Pericardium fibroblast (primary cell): ENCODE measurements at places on chromosomes 7 and 10. TPM values are rescaled to one million over a fixed set of nuclear protein-coding genes. Genes with fewer than 3 reads are reported as not detected.

Gene IMMP2L
- total RNA-seq, result 4.9 and 33.0 TPM in 2 replicates

Gene OR6B1
- total RNA-seq, result not detected in 2 replicates

Gene LRRTM3
- not detected in 2 replicates for total RNA-seq

Gene GRID2IP
- 0.09 TPM in 1 of 2 replicates, not detected in the other for total RNA-seq

Gene CDCA7L
- total RNA-seq, result 13.3 and 36.9 TPM in 2 replicates

Gene PRXL2A
- 11.3 and 12.2 TPM in 2 replicates for total RNA-seq

Gene ANKRD7
- 0.26 TPM in 1 of 2 replicates, not detected in the other for total RNA-seq

Gene ETV1
- total RNA-seq, result 1.5 and 3.6 TPM in 2 replicates

Gene GTF2IRD2
- 3.5 and 6.5 TPM in 2 replicates for total RNA-seq

Gene ANKRD30A
- total RNA-seq, result not detected in 2 replicates

Gene SPAM1
- total RNA-seq, result not detected in 2 replicates

Gene SLC18A3
- not detected in 2 replicates for total RNA-seq

Gene RAB11FIP2
- 8.2 and 36.0 TPM in 2 replicates for total RNA-seq

Gene SCRN1
- 80.6 and 92.5 TPM in 2 replicates for total RNA-seq

Gene CFAP46
- total RNA-seq, result 1.9 and 2.6 TPM in 2 replicates

Gene RSPH10B2
- total RNA-seq, result not detected in 2 replicates

Gene CCL24
- not detected in 2 replicates for total RNA-seq

Gene FGFBP3
- total RNA-seq, result 0.12 and 0.26 TPM in 2 replicates

Gene TMEM72
- total RNA-seq, result 0.17 TPM in 1 of 2 replicates, not detected in the other

Gene HGF
- total RNA-seq, result 33.2 and 42.2 TPM in 2 replicates

Gene AKR1B15
- total RNA-seq, result not detected in 2 replicates
